ENCODE measurements at places on chromosomes 12 and 14. TPM values are rescaled to one million over a fixed set of nuclear protein-coding genes. Genes with fewer than 3 reads are reported as not detected.
A peak's percentile ranks its signal among the peaks of the same experiment; 100 is the strongest.

DNA sequence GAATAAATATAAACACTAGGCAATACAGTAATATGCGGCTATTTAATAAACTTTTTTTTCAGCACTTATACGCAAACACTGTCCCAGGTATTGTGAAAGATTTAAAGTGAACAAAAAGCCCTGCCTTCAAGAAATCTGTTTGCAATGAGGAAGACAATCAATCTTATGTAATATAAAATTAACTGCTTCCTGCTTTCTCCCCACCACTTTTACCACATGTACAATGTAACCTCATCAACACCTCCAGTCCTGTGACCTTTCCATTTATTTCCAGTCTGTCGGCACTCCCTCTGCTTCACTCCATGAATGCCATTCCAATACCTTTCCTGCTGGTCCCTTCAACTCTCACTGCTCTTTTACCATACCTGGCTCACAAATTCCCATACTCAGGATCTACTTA lies 10.5 kb downstream of the SNX6 start:
- no peak for DNase-seq

- peak; percentile 79 for DNase-seq
Measured at GRCh38 chr14:79369359-79370332, 841.7 kb downstream of the DIO2 start.

GRCh38 chr12:109777544-109777943 lies 55.7 kb downstream of the TRPV4 start:
- no peak for DNase-seq

GRCh38 chr12:26374934-26375680 lies 179.7 kb downstream of the SSPN start:
- DNase-seq: no peak

DNA sequence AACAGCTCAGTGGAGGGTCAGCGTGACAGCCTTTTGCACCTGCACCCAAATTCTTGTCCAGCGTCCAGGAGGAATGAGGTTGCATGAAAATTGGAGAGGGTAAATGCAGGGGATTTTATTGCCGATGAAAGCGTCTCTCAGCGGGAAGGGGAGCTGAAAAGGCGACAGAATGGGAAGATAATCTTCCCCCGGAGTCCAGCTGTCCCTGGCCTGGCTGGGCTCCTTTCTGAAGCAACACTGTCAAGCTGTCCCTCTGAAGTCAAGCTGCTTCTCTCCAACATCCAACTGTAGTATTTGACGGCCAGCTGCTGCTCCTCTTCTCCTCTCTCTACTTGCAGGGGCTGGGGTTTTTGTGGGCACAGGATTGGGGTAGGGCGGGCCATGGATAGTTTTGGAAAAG lies 32.7 kb downstream of the NOPCHAP1 start:
- no peak for DNase-seq

DNA sequence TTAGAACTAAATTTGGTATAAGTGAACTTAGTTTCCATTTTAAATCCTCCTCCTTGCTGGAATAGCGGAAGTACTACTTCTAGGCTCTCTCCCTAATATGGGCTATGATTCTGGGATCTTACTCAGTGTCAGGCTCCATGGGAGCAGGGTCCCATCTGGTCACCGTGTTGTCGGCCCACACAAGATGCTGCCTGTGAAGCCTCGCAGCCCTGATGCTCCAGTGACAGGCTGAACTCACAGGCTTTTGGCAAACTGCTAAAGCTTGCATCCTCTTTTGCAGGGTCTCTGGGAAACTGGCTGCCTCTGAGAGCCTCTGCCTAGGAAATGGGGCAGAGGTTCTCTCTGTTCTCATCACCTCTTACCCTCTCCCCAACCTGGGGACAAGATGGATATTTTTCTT lies 88.4 kb downstream of the RPAP3 start:
- DNase-seq: no peak

GRCh38 chr14:55518391-55518790 lies 61.6 kb upstream of the KTN1 start:
- no peak for DNase-seq

GRCh38 chr14:64114166-64114565 lies 180.0 kb downstream of the ESR2 start:
- DNase-seq: no peak

- no peak for DNase-seq
Measured at GRCh38 chr14:80564051-80564450, 352.7 kb upstream of the DIO2 start.

DNA sequence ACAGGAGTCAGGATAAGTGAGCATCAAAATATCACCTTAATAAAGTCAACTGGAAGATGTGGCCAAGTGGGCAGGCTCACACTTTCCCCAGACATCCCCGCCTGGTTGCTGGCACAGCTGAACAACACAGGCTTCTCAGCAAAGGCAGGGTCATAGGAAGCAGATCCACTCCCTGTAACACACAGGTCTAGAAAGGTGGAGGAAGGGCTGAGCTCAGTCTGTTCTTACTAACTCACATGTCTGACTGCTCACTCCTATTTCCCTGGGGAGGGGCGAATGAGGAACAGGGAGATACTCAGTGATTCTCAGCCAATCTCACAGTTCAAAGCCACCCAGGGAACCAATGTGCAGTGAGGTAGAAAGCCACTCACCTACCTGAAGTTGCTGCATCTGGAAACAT lies 45.0 kb upstream of the AMN1 start:
- no peak for DNase-seq

DNA sequence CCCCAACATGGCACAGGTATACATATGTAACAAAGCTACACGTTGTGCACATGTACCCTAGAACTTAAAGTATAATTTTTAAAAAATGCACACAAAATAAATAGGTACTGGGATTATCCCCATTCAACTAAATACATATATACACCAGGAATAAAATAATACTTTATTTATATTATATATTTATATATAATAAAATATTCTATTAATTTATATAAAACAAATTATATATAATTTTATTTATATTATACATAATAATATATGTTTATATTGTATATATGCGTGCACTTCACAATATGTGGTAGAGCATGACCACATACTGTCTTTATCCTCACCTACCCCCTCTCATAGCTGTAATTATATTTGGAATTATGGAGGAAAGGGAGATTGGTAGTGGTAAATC lies 119.1 kb upstream of the TMEM260 start:
- no peak for DNase-seq

DNA sequence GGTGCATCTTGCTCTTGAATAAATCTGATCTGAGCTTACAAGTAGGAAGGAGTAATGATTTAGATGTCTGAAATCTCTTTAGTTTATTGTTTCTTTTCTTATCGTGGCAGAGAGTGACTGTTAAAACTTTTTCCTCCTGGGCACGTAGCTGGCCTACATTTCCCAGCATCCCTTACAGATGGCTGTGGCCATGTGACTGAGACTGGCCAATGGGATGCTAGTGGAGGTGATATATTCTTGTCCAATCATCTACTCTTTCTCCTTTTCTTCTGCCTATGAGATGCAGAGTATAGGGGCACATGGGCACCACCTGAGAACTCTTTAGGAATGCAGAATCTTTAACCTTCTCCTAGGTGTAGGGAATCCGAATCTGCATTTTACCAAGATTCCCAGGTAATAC lies 237.3 kb downstream of the RGS6 start:
- DNase-seq: no peak

DNA sequence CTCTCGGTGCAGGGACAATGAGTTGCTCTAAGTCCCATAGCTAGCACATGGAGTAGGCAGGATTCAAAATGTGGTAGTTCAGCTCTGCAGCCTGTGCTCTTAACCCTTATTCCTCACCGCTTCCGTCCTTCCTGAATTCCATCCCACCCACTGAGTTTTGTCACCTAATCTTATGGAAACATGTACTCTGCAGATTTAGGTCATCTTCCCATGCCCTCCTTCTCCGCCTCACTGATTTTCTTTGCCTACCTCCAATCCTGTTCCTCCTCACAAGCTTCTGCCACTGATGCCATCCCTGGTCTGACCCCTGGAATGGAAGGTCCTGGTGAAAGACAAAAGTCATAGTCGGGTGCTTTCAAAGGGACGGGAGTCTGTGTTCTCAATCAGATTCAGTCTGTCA lies 46.5 kb upstream of the ABCC9 start:
- no peak for DNase-seq

DNA sequence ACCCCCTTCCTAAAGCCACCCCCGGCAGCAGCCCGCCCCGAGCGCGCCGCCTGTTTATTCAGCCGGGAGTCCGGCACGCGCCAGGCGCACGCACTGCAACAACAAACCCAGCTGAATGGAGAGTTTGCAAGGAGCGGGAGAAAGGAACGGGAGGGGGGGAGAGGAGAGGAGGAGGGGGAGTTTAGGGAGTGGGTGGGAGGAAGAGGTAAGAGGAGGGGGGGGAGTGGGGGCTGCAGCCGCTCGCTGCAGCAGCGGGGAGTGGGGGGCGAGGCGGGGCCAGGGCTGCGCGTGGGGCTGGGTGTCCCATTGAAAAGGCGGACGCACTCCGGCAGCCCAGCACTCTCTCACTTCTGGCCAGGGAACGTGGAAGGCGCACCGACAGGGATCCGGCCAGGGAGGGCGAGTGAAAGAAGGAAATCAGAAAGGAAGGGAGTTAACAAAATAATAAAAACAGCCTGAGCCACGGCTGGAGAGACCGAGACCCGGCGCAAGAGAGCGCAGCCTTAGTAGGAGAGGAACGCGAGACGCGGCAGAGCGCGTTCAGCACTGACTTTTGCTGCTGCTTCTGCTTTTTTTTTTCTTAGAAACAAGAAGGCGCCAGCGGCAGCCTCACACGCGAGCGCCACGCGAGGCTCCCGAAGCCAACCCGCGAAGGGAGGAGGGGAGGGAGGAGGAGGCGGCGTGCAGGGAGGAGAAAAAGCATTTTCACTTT lies at the start of gene ASCL1:
Gene ASCL1 (plus strand): TSS at position 336 of the 712 bp plus-strand sequence. CDS start 571 bp downstream, outside the sequence.
- DNase-seq: no peak

- no peak for DNase-seq
Measured at GRCh38 chr14:50542941-50543418, 10.6 kb upstream of the MAP4K5 start.

- no peak for DNase-seq
Measured at GRCh38 chr14:99241325-99242010, 30.5 kb downstream of the BCL11B start.

DNA sequence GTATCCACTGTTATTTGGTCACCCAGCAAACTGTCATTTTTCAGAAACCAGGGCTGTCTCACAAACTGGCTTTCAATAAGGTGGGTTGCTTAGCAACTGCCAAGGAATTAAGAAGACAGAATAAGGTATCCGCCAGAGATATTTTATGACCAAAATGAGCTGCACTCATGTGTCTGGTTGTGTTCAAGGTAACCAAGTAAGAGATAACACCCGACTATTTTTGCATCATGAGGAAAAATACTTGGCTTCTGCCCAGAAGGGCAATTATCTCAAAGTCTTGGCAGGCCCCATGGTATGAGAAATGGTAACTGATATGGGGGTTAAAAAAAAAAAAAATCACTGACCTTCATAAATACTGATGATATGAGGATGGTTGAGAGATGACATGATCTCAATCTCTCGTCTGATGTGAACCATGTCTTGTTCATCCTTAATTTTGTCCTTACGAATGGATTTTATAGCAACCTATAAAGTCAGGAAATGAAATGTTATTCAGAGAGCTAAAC lies 32.6 kb downstream of the NUAK1 start:
- no peak for DNase-seq

DNA sequence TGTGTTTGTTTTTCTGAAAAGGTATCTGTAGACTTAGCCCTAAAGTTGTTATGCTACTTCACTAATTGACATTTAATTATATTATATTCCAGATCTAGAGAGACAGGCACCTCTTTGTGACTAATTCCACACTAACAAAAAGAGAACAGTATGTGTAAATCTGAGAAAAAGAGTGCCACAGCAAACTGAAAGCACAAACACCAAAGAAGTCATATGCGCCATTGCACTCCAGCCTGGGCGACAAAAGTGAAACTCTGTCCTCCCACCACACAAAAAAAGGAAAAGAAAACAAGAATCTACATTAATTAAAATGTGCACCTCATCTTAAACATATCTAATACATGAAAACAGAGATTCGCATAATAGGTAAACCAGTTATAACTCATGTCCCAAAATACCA lies 4.4 kb upstream of the CSRNP2 start:
- DNase-seq: no peak

DNA sequence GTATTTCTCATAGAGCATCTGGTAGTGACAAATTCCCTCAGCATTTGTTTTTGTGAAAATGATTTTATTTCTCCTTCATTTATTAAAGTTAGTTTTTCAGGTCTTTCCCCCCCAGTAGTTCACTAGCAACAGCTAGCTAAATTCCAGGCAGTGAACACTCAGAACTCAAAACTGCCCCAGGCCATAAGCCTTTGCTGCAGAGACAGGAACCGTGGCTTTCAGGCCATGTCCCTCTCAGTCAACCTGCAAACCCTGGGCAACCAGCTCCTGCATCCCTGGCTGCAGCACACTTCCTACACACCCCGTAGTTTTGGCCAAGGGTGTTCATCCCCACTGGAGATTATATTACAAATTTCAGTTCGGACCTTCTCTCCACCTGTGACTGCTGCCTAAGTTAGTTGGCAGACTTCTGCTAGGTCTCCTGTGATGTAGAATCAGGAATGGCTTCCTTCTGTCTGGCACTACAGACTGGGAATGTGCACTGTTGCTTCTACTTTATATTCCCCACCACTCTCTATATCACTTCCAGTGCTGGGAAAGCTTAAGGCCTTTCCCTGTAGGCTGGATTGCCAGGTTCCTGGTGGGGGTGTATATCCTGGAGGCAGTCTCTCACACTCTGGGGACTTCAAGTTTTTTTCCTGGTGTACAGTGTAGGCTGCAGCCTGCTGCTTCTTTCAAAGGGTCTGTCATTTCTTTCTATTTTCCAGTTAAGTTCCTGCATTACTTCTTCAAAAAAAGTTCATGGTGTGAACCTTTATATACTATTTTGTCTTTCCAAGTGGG lies 924.4 kb upstream of the LRFN5 start:
- DNase-seq: no peak

GRCh38 chr14:102481791-102482238 lies 27.8 kb downstream of the ANKRD9 start:
- DNase-seq: peak; percentile 46

DNA sequence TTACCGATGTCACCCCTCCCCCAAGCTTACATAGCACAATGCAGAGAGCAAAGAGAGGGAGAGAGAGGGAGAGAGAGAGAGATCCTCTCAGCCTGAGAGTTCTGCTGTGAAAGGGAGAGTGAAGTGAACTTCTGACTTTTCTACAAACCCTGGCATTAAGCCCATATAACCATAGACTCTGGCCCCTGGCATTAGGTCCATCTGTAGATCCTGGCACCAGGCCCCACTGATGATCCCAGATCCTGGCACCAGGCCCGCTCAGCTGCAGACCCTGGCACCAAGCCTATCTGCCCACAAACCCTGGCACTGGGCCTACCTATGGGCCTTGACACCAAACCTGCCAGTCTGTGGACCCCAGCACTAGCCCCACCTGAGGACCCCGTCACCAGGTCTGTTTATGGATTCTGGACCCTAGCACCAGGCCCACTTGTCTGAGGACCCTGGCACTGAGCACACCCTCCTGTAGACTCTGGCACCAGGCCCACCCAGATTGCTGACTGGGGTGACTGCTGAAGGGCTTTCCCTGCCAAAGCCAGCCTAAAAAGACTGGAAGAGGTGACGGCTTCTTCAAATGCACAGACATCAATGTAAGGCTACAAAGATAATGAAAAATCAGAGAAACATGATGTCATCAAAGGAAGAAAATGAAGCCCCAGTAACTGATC lies 14.5 kb upstream of the KRT83 start:
- peak; percentile 62 for DNase-seq

Gene KLRK1
- 1.7 TPM for total RNA-seq

Gene ERP29
- total RNA-seq: 52.6 TPM

Gene PRKD1
- total RNA-seq: 27.1 TPM

Gene POC1B
- total RNA-seq: 23.9 TPM

Gene GPD1
- total RNA-seq: 0.81 TPM

Gene ASIC1
- total RNA-seq: 5.7 TPM

Gene MSI1
- total RNA-seq: not detected

Gene TAS2R9
- total RNA-seq: not detected

Gene RITA1
- 12.5 TPM for total RNA-seq
